Activated T-helper 1 cell treated with anti-CD3 and anti-CD28 coated beads, Interleukin-12 subunit alpha, Interleukin-12 subunit beta, Interleukin-2, Interleukin-4 antibody, amounts not matched to agents 30 ng/mL and 10 ng/mL and 1 ng/mL, durations not matched to agents 14 hours and 24 hours and 36 hours (primary cell): ENCODE measurements at places on chromosomes 5 and 9. TPM values are rescaled to one million over a fixed set of nuclear protein-coding genes. Genes with fewer than 3 reads are reported as not detected.

- no peak for DNase-seq
- H3K27ac ChIP-seq = no peak overlapping the region
- no peaks in the 10 kb centered on the region for H3K27me3 ChIP-seq
- no peak overlapping the region for H3K4me3 ChIP-seq
- H3K36me3 ChIP-seq = no peaks in the 10 kb centered on the region
- H3K4me1 ChIP-seq = no peaks in the 10 kb centered on the region
These were observed 588.4 kb upstream of the COX7C start for GRCh38 chr5:86029308-86029707.

GRCh38 chr5:1351156-1351555 lies 6.3 kb upstream of the CLPTM1L start:
- peaks cover 9% of the 10 kb centered on the region for H3K27me3 ChIP-seq
- DNase-seq = no peak
- H3K36me3 ChIP-seq = peaks cover 2% of the 10 kb centered on the region
- no peak overlapping the region for H3K27ac ChIP-seq
- H3K4me3 ChIP-seq = no peak overlapping the region

DNA sequence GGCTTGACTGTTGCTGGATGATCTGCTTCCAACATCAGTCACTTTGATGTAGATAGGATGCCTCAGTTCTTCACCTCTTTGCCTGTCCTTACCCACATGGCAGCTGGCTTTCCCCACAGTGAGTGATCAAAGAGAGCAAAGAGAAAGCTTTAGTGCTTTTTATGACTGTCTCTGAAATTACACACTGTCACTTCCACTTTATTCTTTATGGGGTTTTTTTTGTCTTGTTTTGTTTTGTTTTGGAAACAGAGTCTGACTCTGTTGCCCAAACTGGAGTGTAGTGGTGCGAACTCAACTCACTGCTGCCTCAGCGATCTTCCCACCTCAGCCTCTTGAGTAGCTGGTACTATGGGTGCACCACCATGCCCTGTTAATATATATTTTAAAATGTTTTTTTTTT lies 32.4 kb upstream of the C5orf24 start:
- H3K27ac ChIP-seq = peak overlapping the region; percentile 77
- H3K36me3 ChIP-seq = peaks cover 33% of the 10 kb centered on the region
- H3K4me1 ChIP-seq = peaks cover 9% of the 10 kb centered on the region
- H3K27me3 ChIP-seq = no peaks in the 10 kb centered on the region

GRCh38 chr5:74296685-74297408 lies 343.7 kb downstream of the ENC1 start:
- no peaks in the 10 kb centered on the region for H3K4me1 ChIP-seq
- H3K36me3 ChIP-seq = no peaks in the 10 kb centered on the region
- no peak overlapping the region for H3K27ac ChIP-seq
- DNase-seq = no peak
- H3K4me3 ChIP-seq = no peak overlapping the region

GRCh38 chr5:96072138-96072790 lies 110.6 kb upstream of the ELL2 start:
- peaks cover 53% of the 10 kb centered on the region for H3K4me1 ChIP-seq
- H3K36me3 ChIP-seq = peaks cover 2% of the 10 kb centered on the region
- H3K4me3 ChIP-seq = no peak overlapping the region
- DNase-seq = no peak

DNA sequence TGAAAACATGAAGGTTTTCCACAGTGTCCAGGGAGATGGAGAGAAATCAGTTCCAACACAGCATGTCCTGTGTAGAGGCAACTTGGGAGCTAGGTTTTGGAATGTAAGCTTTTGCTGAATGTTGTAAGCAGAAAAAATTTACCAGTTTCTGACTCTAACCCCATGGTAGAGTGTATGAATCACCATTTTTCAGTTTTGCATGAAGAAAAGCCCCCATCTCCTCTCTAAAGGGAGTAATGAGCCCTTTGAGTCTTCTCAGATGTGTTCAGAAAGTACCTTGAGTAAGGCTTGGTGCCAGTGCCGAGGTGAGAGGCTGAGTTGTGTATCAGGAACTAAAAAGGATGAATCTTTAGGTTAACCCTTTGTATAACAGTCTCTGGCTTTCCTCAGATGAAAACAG lies 96.2 kb downstream of the ADRB2 start:
- H3K27ac ChIP-seq = no peak overlapping the region
- H3K27me3 ChIP-seq = peaks cover 6% of the 10 kb centered on the region
- H3K36me3 ChIP-seq = no peaks in the 10 kb centered on the region
- no peaks in the 10 kb centered on the region for H3K4me1 ChIP-seq
- H3K4me3 ChIP-seq = no peak overlapping the region
- DNase-seq = no peak

GRCh38 chr9:113654605-113655428 lies 191.3 kb downstream of the RGS3 start:
- no peaks in the 10 kb centered on the region for H3K36me3 ChIP-seq
- peaks cover 9% of the 10 kb centered on the region for H3K27me3 ChIP-seq
- no peak overlapping the region for H3K27ac ChIP-seq
- no peak overlapping the region for H3K4me3 ChIP-seq
- H3K4me1 ChIP-seq = peaks cover 10% of the 10 kb centered on the region
- no peak for DNase-seq

The C9orf50 gene
- not detected in 2 replicates for total RNA-seq

The NDOR1 gene
- total RNA-seq = 42.4 and 48.9 TPM in 2 replicates

The KDM3B gene
- total RNA-seq = 55.0 and 59.3 TPM in 2 replicates

The ARHGEF37 gene
- 0.70 and 0.86 TPM in 2 replicates for total RNA-seq

The OTP gene
- not detected in 2 replicates for total RNA-seq

The CDH9 gene
- total RNA-seq = not detected in 2 replicates

The KCNN2 gene
- not detected in 2 replicates for total RNA-seq

The PKD2L2 gene
- not detected in 2 replicates for total RNA-seq
